ENCODE measurements at places on chromosomes 3 and 15.

DNA sequence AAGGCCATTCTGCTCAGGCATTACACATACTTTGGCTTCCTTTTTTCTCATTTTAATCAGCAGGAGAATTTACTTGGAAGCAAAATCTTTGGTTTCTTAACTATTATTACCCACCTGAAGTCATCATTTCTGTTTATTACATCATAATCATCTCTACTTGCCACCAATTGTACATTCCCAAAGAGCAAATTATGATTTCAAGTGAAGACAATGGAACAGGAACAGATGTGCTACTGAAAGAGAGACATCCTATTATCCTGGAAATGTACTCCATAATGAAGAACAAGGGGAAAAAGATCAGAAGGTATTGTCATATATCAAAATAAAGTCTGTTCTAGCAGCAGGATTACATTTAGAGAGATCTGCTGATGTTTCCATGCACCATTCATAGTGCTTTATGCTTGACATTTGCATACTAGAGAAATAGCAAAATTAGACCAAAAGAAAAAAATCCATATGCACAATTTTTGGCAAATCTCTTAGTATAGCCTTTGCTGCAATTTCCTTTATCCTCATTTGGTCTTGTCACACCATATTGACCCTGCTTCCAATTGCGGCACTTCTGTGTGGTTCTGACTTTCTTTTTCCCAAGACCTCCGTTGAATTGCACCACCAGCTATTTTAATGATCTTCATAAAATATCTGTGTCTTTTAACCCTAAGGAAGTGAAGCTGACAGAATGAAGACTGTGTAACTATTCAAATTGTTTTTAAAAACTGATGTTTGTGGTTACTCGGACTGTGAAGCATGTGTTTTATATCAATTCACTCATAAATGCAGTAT, 683.8 kb downstream of the ZNF385D start:
- DNase-seq, result no peak

DNA sequence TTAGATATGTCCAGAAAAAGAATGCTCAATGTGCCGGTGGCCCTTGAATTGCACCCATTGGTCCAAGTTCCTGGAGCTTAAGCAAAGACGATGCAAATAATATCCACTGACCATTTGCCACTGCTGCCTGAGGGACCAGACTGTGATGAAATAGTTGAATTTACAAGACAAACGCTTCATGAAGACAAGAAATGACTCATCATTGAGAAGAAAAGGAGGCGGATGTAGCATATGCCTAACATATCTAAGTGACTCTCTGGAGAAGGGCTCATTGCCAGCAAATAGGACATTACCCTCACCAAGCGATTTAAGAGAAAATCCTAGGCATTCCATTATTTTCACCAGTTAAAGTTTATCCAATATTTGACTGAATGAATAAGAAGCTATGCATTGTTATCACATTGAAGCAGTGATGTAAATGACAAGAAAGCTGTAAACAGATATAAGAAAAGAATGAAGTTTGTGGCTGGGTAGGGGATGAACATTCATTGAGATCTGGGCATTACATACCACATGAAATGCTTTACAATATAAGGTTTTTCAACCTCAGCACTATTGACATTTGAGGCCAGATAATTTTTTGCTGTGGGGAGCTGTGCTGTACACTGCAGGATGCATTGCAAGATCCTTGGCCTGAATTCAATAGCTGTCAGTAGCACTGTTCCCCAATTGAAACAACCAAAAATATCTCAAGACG, 48.9 kb upstream of the CPNE4 start:
- peak; percentile 31 for DNase-seq

- DNase-seq, result peak; percentile 73
Measured at GRCh38 chr3:167876620-167877281, 141.2 kb downstream of the SERPINI1 start.

- no peak for DNase-seq
Measured at GRCh38 chr3:66402596-66403290, 98.1 kb downstream of the LRIG1 start.

DNA sequence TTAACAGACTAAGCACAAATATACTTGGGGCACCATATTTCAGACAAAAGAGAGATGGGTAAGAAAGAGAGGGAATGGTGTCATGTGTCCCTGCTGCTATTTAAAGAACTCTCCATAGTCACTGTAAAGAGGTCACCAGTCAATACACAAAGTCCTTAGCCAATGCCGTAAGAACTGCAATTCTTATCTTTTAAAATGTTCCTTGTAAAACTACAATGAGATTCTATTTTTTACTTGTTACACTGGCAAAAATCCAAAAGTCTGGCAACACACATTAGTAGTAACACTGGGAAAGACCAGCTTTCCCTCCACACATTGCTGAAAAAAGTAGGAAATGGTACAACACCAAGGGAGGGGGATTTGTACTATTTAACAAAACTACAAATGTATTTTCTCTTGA, 189.4 kb downstream of the TBC1D5 start:
- DNase-seq, result no peak

DNA sequence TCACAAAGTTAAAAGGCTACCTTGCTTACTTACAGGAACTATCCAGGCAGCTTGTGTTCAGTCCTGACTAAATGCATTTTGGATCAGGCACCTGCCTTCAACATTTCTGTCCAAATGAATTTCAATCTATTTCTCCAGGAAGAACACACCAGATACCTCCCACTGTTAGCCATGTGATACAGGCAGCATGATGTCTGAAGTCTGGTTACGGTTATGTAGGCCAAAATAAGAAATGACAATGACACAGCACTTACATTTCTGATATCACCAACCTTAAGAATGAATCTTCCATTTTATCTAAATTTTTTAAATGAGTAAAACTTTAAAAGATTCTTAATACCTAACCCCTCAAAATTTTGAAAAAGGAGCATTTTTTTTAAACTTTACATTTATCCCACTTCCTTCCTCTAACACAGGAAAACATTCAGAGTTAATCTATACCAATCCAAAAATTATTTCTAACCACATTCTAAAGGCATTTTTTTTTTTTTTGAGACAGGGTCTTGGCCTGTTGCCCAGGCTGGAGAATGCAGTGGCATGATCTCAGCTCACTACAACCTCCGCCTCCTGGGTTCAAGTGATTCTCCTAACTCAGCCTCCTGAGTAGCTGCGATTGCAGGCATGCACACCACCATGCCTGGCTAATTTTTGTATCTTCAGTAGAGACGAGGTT, at the start of gene MAP4:
Gene MAP4, minus strand, starts transcription at position 116 of the 673 bp plus-strand sequence. CDS start 17,556 bp downstream, outside the sequence.
- DNase-seq, result peak; percentile 78

DNA sequence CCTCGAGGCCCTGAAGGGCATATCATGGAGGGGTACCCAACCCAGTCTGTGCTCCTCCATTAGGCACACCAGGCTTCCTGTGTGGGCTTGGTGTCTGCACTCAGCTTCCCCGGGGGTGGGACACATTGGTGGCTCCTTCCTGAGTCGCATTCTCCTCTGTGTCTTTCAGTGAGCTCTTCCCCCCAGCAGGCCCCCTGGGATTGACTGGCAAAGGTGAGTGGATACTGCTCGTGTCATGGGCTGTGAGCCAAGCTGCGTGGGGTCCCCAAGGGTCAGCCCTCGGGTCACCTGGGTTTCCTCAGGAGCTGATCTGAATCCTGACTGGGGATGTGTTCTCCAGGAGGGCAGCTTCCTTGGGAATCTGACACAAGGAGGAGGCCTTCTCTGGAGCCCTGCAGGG, 231.0 kb downstream of the SNRPN start:
- DNase-seq, result no peak
